GM19239 (cell line): ENCODE measurements at places on chromosomes 1 and 21.

GRCh38 chr1:14596591-14596990, 1.9 kb upstream of the KAZN start:
- no peak for DNase-seq

- DNase-seq = no peak
Observed at GRCh38 chr21:20538039-20538658, 460.1 kb upstream of the NCAM2 start.

DNA sequence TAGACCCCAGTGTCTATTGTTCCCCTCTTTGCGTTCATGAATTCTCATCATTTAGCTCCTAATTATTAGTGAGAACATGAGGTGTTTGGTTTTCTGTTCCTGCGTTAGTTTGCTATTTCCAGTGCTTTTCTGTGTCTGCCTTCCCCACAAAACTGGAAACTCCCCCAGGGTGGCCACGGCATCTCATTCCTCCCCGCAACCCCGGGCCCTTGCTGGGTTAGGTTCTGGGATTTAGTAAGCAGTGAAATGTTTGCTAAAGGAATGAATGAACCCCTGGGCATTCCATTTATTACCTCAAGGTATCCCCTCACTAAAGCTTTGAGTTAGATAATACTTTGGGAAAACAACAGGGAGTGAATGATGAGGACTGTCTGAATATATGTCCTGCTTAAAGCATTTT, 142.9 kb downstream of the GLUL start:
- DNase-seq = no peak

GRCh38 chr1:85024736-85025135, 23.6 kb downstream of the MCOLN3 start:
- DNase-seq = no peak

DNA sequence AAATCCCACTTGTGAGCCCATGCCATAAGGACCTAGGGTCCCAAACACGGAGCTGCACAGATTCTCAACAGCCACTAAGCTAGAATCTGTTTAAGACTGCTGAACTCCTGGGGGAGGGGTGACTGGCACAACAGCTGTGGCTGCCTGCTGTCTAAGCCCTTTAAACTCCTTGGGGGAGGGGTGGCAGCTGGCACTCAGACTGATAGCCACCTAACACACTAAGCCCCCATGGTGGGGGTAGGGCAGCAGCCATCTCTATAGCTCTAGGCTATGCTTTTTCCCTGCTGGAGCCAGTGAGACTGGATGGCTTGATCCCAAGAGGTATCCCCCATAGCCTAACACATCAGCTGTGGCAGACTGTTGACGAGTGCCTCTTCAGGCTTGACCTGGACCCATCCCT, 73.3 kb upstream of the FMO3 start:
- no peak for DNase-seq

- DNase-seq = no peak
Observed at GRCh38 chr1:209685821-209686220, 10.6 kb downstream of the G0S2 start.

DNA sequence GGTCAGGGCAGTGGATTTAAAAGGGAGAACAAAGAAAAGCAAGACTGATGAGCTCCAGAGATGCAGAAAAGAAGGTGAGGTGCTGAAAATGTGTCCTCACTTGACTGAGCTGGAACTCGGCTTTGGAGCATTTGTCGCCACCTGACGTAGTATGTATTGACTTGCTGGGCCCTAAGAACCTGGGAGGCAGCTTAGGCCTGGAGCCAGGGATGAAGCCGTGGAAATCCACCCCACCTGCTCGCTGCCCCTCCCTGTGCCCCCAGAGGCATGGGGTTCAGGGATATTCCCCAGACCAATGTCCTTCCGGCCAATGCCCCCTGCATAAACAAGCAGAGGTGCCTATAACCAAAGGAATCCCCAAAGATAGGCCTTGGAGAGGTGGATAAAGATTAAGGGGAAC, 14.3 kb downstream of the MRAP start:
- DNase-seq = no peak

GRCh38 chr1:202010180-202011015, at the start of gene ELF3:
Gene ELF3, plus strand, starts transcription at chr1:202010587. Its CDS starts 550 bp downstream, at chr1:202011137.
- DNase-seq = peak; percentile 88

- DNase-seq = no peak
Observed at GRCh38 chr1:228155596-228156514, 6.1 kb downstream of the GJC2 start.

DNA sequence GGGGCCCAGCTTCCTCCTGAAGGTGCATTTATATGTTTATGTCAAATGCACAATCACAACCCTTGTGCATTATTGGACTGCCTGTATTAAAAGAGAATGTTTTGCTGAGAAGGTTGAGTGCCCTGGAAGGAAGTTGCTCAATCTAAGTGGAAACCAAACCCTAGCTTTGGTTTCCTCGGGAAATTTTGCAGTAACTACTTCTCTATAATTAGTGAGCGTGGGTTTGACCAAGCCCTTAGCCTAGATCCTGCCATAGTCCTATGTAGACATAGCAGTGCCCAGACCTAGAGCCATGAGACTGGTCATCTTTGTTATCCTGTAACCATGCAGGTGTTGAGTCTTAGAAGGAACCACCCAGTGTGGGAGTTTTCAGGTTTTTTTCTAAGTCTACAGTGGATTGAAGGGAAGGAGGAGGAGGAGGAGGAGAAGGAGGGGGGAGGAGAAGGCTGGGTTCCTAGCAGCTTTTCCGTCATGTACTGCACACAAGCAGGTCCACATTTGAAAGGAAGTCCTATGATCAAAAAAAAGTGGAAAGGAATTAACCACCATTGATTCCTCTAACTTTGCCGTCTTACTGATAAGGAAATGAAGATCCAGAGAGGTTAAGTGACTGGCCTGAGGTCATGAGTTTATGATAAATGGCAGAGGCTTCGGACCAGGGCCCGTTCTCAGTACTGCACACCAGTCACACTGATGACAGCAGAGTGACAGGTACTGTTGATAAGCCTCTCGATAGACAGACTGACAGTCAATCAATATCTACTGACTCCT, 72.2 kb upstream of the LYST start:
- no peak for DNase-seq

GRCh38 chr1:7298749-7299151, 472.3 kb upstream of the VAMP3 start:
- DNase-seq = no peak

- no peak for DNase-seq
Observed at GRCh38 chr1:12191242-12192032, 24.6 kb downstream of the TNFRSF1B start.

- no peak for DNase-seq
Observed at GRCh38 chr1:81801651-81802456, 1.1 kb downstream of the ADGRL2 start.

DNA sequence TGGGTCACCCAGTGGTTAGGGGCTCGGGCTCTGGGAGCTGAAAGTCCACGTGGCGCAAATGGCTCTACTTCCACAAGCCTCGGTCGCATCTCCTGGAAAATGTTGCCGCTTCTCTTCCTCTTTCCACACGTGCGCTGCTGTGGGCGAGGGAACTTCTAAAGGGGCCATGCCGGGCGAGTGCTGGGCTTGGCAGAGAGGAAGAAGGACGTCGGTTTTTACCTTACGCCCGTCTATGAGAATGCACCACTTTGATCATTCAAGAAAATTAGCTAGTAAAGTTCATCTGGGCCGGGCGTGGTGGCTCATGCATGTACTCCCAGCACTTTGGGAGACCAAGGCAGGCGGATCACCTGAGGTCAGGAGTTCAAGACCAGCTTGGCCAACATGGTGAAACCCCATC, 10.4 kb downstream of the SLC45A1 start:
- no peak for DNase-seq

DNA sequence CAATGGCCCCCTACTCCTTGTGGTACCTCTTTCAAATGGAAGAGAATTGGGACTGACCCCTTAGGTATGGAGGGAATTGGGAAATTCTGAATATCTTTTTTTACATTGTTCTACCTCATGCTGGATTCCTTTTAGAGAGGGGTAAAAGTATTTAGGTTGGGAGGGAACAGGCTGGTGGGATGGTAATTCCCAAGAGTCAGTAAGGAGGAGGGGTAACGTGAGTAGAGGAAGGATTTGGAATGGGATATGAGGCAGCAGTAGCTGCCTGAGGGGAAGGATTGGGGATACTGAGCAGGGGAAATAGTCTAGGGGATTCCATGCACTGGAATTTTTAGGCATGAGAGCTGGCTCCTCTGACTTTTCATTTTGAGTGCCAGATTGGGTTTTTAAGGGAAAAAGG, 3.8 kb upstream of the AADACL3 start:
- no peak for DNase-seq

DNA sequence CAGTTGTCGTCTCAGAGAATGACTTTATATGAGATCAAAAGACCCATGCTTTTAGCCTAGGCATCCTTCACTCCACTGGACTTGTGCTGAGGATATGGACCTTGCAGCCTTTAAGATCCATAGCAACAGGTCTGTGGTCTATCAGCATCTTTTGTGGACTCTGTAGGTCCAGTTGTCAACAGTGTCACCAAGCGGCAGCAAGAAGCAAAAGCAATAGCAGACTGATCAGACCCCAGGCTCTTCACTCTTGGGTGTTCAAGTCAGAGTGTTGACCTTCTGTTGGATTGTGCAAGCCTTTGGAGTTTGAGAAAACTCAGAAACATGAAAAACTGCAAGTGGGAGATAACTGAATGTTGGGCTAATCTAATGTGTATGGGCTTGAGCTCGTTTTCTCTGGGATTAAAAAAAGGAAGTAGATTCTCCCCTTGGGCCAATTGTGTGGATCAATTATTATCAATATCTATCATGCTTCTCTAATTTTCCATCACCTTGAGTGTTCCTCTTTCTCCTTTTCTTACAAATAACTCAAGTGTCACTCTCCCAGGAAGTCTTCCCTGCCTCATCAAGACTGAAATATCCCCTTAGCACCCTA, 144.2 kb downstream of the LYPLAL1 start:
- peak; percentile 8 for DNase-seq

GRCh38 chr21:26082549-26082948, 88.0 kb downstream of the APP start:
- no peak for DNase-seq

DNA sequence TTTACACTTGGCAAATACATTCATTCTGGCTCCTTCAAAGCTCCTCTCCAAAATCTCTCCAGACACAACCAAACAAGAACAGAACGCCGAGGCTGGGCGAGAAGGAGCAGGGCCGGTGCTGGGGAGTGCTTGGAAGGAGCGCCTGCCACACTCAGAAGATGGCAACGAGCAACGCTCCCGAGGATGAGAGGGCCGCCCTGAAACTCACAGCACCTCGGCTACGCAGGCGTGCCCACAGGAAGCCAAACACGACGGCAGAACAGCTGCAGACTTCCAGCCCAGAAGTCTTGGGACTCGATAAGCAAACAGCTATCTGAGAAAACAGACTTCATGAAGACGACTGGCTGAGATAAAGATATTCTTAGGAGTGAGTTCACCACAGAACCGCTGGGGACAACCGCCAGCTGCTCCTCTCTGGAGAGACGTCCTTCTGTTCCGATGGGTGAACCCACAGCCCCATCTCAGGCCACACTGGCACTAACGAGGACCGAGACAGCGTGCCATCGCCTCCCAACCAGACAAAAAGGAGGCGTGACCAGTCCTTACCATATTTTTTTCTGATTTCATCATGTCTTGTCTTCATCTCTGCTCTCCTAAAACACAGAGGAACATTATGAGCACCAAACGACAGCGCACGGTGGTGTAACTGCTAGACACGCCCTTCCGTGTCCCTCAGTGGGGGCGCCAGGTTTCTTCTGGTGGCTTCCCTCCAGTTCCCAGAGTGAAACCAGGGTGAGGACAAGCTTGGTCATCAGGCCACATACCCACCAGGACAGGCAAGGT, 18.6 kb downstream of the PTTG1IP start:
- no peak for DNase-seq

DNA sequence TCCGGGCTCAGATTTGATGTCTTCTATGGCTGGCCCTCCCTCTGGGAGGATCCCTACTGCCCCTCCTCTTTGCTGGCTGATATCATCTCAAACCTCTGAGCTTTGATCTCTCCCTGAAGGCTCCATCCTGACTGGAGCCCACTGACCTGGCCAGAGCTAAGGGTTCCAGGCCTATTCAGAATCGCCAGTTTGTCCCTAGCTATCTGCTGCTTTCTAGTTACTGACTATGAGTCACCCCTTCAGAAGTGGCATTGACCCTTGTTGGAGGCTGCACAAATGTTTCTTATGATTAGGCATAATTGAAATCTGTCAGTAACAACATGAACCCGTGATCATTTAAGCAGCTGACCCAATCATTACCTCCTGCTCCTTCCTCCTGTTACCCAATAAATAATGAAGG, 87.1 kb downstream of the ABCA4 start:
- DNase-seq = no peak

DNA sequence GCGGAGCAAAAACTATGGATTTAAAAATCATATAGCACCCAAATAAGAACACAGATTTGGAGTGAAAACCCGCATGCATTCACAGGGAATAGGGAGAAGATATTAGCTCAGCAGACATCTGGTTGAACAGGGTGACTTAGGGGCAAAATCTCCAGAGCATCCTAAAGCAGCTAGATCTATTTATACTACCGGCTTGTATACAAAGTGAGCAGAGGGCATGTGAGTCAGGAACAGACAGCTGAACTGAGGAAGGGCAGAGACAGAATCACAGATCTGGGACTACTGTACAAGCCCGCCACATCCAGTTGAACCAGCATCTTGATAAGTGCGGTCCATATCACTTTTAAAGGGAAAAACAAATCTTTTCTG, 35.2 kb upstream of the EXOSC10 start:
- DNase-seq = no peak

DNA sequence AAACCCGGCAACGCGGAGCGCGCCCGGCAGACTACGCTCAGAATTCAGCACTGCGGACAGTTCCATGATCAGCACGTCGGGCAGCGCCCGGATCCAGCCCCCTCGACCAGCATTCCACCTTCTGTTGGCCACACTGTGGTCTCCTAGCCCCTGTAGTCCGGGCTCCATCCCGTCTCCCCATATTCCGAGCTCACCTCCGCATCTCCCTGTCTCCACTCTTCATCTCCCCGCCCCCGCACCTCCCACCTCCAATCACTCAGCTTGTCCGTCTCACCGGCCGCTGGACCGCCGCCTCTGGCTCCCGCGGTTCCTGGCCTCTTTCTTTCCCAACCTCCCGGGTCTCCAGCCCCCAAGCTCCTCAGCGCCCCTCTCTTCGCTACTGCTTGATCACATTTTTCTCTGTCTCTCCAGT, 500 bp downstream of the EPHA10 start:
- no peak for DNase-seq

GRCh38 chr1:48652334-48652733, 124.4 kb downstream of the BEND5 start:
- DNase-seq = no peak

- no peak for DNase-seq
Observed at GRCh38 chr21:34126691-34127090, 53.3 kb downstream of the MRPS6 start.

DNA sequence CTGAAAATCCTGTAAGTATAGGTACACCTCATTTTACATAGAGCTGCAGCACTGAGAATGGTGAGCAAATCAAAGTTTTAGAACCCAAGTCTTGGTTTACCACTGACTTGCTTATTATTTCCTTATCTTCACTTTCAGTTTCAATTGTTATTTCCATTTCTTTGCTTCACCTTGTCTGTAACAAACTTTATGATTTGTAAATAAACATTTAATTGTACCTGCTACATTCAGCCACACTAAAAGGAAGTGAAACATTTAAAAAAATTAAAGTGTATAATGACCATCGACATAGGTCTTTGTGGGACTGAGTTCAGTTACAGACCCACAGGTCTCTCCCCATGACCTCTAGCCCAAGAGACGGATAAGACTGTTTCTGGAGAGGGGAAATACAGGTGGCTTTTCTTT, 34.4 kb downstream of the LGR6 start:
- DNase-seq = no peak
